ENCODE measurements at places on chromosomes 13 and 19.
A peak's percentile ranks its signal among the peaks of the same experiment; 100 is the strongest.

DNA sequence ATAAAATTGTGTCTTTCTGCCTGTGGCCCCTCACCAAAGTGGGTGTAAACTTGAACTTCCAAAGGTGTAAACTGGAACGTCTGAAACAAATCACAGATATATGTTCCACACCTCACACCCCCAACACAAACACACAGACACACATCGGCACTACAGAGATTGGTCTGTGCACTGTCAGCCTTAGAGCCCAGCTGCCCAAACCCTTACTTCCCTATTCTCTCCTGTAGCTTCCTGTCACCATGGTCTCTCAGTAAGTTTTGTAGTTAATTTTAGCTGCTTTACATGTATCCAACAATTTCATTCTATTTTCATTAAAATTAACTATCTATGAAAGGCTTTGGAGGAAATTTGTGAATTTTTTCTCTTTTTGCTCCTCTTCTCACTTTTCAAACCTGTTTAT lies 5.4 kb downstream of the TM9SF2 start:
- DNase-seq: no peak

GRCh38 chr13:37457612-37458011 lies 141.0 kb downstream of the POSTN start:
- DNase-seq: no peak

DNA sequence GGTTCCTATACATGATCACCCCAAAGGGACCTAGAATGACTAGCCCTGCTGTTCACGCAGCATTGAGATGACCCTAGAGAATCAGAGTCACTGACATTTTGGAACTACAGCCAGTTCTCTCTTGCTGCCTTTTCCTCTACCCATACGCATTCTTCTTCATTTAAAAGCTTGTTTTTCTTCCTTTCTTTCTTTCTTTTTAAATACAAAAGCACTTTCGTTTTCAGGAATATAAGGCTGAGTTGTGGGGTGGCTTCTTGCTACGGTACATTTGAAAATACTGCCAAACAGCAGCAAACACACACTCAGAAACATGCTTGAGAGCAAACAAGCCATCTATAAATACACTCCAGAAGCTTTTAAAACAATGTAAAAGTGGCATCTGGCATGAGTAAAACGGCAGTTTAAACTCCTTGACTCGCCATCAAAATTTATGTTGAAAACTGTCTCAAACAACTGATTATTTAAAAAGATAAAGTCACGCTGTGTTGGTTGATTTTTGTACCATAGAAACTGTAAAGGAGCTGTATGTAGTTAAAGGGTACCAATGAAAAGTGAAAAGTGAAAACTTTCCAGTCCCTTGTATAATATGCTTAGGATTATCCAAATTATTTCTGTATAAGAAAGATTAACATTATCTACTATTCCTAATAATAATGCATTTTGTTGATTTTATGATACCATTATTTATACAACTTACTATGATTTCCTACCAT lies 95.6 kb downstream of the PCDH9 start:
- no peak for DNase-seq

- no peak for DNase-seq
Measured at GRCh38 chr13:85864963-85865530, 65.8 kb upstream of the SLITRK6 start.

- no peak for DNase-seq
Measured at GRCh38 chr13:109565877-109566276, 220.5 kb downstream of the IRS2 start.

GRCh38 chr13:83780227-83780626 lies 102.0 kb downstream of the SLITRK1 start:
- DNase-seq: no peak

DNA sequence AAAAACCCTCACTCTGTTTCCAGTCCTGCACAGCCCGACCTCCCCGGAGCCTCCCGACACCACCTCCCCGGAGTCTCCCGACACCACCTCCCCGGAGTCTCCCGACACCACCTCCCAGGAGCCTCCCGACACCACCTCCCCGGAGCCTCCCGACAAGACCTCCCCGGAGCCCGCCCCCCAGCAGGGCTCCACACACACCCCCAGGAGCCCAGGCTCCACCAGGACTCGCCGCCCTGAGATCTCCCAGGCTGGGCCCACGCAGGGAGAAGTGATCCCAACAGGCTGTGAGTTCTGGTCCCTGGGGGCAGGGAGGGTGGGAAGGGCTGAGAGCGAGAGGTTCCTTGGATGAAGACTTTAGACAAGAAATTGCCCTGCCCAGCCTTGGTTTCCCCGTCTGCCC lies 5.4 kb downstream of the MADCAM1 start:
- no peak for DNase-seq

- no peak for DNase-seq
Measured at GRCh38 chr13:49610176-49610575, 18.1 kb upstream of the ARL11 start.

DNA sequence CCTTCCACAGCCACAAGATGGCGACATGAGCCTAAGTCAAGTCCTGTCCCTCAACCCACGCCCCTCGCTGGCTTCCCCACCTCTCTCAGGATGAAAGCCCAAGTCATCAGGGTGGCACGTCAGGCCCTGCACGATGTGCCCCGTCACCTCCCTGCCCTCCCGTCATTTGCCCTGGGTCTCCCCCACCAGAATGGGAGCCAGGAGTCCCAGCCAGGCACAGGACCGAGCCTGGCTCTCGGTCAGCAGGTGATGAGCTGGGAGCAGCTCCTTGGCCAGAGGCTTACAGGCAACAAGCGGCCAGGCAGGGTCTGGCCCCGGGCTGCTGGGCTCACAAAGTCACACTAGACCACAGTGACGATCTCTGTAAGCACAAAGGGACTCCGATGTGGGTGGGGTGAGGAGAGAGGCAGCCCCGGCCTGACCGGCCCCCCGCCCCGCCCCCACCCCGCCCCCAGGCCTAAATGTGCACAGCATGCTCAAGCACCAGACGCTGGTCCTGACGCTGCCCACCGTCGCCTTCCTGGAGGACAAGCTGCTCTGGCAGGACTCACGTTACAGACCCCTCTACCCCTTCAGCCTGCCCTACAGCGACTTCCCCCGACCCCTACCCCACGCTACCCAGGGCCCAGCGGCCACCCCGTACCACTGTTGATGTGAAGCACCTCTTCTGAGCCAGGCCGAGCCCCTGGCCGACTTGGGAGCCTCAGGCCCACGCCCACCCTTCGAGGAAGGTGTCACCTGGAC lies 7.3 kb downstream of the MRPL4 start:
- DNase-seq: peak; percentile 61

DNA sequence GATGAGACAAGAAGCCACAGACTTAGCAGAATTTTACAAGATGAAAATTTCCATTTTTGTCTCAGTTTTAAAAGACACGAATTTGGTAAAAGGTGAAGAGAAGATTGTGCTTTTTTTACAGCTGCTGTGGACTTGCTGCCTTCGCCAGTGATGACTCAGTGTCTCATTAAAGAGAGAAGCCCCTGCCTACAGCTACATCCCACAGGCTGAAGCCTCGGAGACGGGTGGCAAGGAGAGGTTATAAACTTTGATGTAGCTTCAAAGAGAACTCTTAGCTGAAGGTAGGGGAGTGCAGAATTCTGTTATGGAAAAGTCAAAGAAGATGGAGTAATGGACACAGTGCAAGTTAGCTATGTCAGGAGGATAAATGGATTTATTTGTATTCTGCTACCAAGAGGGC lies 683.4 kb upstream of the ARGLU1 start:
- no peak for DNase-seq
